HS-27A (cell line): ENCODE measurements at places on chromosomes 5 and 9.

- no peak for DNase-seq
These were observed 20.7 kb upstream of the ROPN1L start for GRCh38 chr5:10420932-10421331.

- no peak for DNase-seq
These were observed 32.0 kb upstream of the TTC1 start for GRCh38 chr5:159976921-159977320.

- DNase-seq, result no peak
These were observed 84.5 kb upstream of the PUM3 start for GRCh38 chr9:2928411-2928810.

DNA sequence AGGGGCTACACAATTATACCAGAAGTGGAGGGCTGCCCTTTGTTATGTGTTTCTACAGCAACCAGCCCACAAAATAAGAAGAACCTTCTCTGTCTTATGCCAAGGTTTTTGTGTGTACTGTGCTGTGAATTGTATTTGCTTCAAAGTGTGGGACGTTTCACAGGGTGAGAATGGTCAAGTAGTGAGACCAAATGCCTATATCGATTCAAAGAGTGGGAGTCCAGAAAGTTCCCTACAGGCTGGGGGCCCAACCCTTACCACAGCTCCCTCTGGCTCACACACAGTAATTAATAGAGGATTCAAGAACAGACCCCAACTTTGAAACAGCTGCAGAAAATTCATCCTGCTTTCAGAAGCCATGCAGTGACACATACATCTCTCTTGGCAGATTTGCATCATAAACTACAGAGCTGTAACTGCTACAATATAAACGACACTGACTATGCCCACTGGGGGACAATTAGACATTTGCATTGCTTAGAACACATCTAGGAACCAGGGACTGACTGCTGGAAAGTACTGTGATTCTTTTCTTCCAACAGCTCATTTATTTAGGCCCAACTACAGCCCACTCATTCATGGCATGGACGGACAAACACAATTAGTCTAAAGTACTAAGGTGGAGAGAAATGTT, 12.8 kb downstream of the ENC1 start:
- no peak for DNase-seq

- DNase-seq, result no peak
These were observed 195.9 kb upstream of the RAD23B start for GRCh38 chr9:107087222-107087621.

GRCh38 chr9:27732494-27732893, 159.2 kb upstream of the C9orf72 start:
- no peak for DNase-seq

GRCh38 chr5:93665648-93666047, 75.8 kb downstream of the POU5F2 start:
- DNase-seq, result no peak

DNA sequence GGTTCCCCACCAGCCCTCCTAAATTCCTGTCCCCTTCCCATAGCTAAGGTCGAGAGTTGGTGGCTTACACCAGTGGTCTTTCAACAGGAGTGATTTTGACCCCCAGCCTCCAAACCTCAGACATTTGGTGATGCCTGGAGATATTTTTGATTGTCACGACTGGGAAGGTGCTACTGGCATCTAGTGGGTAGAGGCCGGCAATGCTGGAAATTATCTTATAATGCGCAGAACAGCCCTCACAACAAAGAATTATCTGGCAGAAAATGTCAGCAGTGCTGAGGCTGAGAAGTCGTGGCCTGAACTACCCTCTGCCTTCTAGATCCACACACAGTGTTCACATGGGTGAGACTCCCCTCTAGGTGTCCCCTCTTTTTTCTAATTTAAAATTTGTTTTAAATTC, 69.6 kb downstream of the IL31RA start:
- DNase-seq, result no peak

- DNase-seq, result no peak
These were observed 260.7 kb upstream of the KCNN2 start for GRCh38 chr5:114101153-114101552.

- no peak for DNase-seq
These were observed 978.4 kb downstream of the TLE4 start for GRCh38 chr9:80550181-80550580.

DNA sequence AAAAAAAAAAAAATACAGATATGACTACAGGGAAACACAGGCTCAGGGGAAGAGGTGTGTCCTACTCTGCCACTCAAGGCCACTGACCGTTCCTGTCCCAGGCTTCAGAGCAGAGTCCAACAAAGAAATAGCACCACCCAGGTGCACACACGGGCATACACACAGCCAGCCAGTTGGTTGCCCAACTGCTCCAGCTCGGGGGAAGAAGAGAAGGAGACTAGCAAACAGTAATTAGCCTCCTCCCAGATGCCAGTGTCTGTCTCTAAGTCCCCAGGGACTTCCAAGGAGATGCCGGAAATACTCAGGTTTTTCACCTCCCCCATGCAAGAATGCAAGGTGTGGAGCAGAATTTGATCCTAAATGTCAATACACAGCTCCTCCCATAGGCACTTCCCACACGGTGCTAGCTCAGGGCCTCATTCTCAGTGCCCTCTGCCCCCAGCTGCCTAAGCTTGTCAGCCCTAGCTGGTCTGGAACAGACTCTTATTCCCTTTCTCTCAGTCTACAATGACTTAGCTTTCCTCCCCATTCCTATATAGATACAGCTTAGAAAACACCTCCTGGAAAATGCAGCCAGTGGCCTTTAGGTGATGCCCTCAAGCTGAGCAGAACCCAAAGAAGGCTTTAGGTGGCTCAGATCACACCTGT, 1.7 kb downstream of the MYORG start:
- DNase-seq, result no peak
